ENCODE measurements at places on chromosomes 7 and 10. TPM values are rescaled to one million over a fixed set of nuclear protein-coding genes. Genes with fewer than 3 reads are reported as not detected.

The C7orf57 gene
- total RNA-seq: 0.10 TPM

DNA sequence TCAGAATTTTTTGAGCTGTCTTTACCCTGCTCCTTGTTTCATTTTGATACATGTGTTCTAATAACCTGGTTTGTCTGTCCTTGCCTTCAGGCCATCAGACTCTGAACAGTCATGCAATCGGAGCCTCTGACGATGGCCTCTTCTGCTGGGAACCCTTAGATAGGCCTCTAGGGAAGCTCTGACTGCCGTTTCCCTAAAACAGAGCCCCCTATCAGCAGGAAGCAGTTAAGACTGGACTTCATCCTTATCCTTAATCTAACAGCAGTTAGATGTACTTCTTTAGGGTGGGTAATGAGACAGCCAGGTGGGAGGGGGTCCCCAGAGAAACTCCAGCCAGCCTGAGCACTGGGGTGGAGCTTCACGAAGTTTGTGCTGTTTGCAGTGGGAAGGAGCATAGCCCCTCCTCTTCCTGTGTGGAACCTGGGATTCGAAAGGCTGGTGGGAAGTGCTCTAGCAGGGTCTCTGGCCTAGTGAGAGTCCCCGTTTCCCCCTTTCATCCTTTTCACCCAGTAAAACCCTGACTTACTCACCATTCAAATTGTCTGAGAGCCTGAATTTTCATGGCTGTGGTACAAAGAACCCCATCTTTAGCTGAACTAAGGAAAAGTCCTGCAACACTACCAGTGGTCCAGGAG lies 28.4 kb upstream of the SORCS3 start:
- DNase-seq: no peak

GRCh38 chr10:93222211-93222754 lies 148.6 kb downstream of the CYP26A1 start:
- no peak for DNase-seq

The ADD3 gene
- 172 TPM for total RNA-seq

The MMP21 gene
- total RNA-seq: not detected

Data from activated CD8-positive, alpha-beta T cell treated with anti-CD3 and anti-CD28 coated beads, Interleukin-2, amount 10 ng/mL, durations not matched to agents 7 days and 5 days (primary cell).